ENCODE measurements at places on chromosomes 2 and 18.

GRCh38 chr2:202564226-202564625 lies 70.5 kb upstream of the FAM117B start:
- DNase-seq: no peak

DNA sequence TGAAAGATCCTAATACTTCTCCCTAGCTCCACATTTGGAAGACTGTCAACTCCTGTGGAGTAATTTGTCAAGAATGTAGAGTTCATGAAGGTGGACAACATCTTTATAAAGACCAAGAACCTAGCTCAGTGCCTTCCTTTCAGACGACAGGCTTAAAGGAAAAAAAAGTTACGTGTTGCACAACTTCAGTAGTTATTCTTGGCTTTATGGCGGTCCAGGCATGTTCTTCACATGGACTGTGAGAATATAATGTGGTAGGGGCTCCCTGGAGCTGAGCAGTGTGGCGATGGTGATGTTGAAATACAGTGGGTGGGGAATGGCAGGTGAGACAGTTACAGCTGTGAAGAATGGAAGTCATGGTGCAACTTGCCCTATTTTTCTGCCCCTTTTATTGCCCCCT lies 3.9 kb downstream of the TAF1B start:
- no peak for DNase-seq

GRCh38 chr2:172031536-172031935 lies 31.8 kb downstream of the METAP1D start:
- no peak for DNase-seq

- DNase-seq: no peak
Measured at GRCh38 chr2:189783451-189783926, 650 bp downstream of the ORMDL1 start.

DNA sequence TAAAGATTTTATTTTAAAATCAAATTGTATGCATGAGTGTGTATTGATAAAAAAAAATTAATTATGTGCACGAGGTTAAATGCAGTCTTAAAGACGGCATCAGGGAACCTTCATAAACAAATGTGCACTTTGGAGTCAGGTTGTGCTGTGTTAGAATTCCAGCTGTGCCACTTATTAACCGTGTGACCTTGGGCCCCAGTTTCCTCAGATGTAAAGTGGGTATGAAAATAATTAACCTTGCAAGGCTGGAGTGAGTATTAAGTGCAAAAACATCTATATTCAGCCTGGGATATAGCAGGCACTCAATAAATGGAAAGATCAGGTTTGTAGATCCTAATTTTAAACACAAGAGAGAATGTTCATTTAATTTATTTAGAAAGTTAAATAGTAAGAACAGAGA lies 14.5 kb upstream of the MYCN start:
- DNase-seq: no peak

DNA sequence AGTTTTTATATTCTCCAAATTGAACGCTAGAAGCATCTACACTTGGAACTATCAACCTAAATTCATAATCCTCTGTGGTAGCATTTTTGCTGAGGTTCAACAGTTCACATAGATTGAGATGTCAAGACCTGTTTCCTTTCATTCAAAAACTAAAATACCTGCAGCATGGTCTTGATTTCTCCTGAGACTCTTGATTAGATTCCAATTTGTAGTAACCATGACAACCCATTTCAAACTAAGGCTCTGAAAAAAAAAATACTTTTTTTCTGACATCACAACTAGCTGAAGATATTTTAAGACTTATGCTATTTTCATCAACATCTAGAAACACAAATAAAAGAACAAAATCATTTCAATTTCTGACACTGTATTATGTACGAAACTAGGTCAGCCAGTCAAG lies 29.8 kb downstream of the COBLL1 start:
- DNase-seq: no peak

GRCh38 chr2:234478121-234478858 lies 18.6 kb downstream of the ARL4C start:
- peak; percentile 61 for DNase-seq

GRCh38 chr2:36253086-36253485 lies 102.5 kb upstream of the CRIM1 start:
- no peak for DNase-seq

- DNase-seq: no peak
Measured at GRCh38 chr2:145721681-145722080, 1201.8 kb upstream of the ZEB2 start.

- DNase-seq: no peak
Measured at GRCh38 chr2:200185628-200186000, 120.9 kb upstream of the SPATS2L start.

DNA sequence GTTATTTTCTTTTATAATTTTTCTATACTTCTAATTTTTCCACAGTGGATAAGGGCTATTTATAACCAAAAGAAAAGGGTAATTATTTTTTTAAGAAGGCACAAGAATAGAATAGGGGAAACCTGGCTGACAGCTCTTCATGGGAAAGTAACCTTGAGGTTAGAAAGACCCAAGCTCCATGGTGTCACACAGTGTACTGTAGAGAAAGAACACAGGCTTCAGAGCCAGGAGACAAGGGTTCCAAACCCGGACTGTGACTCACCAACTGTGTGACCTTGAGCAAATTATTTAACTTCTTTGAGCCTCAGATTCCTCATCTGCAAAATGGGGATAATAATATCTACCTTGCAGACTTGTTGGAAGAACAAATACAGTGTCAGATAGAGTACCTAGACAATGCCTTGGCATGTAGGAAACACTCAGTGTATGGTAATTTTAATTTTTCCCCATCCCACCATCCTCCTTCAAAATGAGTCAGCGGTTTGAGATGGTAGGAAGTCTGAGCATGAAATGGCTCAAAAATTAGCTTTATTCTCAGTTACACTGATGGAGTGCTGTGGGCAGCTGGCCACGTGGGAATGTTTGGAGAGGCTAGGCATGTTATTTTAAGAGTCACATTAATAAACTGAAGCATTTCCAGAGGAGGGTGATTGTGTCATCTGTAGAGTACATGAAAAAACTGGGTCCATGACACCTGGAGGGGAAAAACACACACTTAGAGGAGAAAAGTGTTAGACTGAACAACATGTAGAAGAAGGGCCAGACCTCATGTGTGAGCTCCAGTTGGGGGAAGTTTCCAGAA lies 36.7 kb downstream of the TMEM37 start:
- no peak for DNase-seq

DNA sequence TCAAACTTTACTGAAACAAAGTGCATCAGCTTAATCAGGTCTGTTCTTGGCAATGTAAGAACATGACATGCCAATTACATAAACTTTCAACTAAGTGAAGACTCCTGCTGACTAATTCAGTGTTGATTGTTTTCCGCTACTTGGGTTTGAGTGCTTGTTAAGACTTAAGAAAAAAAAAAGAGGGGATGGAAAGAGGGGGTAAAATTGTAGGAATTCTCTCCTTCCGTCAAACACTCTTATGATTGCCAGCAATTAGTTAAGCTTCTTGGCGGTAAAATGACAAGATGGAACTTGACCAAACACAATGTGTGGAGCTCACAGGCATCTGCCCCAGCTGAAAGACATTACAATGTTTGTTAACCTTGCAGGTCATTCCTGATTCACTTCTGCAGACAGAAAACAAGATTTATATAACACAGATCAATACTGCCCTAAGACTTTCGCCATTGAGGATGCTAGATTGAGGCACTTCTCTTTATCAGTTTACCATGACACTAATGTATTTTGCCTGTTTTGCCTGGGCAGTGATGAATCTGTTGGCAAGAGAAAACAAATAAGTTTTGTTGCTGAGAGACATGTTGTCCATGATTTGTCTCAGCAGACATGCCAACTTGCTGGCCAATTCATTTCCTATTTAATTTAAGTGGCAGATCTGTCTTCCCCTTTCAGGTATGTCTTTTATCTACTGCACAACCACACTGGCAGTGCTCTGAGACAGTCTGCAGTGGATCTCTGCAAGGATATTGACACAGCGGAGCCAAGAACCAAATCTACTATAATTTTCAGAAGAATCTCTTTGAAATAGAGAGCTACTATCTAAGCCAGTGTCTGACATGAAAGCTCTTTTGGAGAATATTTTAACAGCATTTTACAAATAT lies 410.0 kb upstream of the KCNH7 start:
- DNase-seq: no peak

GRCh38 chr2:15163326-15163725 lies 397.8 kb downstream of the NBAS start:
- DNase-seq: no peak

GRCh38 chr2:133026536-133027177 lies 356.7 kb upstream of the LYPD1 start:
- no peak for DNase-seq

- no peak for DNase-seq
Measured at GRCh38 chr2:122163617-122164016, 408.2 kb downstream of the TSN start.

DNA sequence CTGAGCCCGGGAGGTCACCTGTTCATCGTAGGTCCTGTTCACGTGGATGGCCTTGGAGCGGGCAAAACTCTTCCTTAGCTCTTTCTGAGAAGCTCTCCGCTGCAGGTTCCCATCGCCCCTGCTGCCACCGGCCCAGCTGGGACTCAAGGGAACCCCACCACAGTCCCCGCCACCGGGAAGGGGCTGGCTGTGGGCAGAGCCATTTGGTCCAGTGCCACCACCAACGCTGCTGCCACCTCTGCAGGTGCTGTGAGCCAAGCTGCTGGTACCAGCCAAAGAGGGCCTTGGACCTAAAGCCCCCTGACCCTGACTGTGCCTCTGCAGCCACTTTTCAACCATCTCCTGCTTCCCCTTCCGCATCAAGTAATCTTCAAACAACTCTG lies 586 bp downstream of the PDE11A start:
- DNase-seq: no peak

- DNase-seq: no peak
Measured at GRCh38 chr2:108115868-108116267, 123.9 kb upstream of the SULT1C3 start.

DNA sequence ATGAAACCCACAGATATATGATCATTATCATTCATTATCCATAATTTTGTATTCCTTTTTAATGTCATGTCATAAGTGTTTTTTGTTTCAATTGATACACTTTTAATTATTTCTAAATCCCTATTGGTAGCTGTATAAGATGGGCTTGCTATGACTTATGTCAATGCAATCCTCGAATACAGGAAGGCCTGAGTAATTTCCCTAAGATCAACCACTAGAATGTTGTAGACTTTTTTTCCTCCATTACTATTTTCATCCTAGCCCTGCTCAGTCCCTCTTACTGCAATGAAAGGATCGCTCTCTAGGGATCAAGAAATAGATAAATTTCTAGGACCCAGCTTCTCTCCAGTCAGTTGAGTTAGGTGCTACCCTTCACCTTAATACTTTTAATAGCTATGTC lies 186.3 kb downstream of the KCNE4 start:
- DNase-seq: no peak

- DNase-seq: no peak
Measured at GRCh38 chr2:103293067-103293741, 531.4 kb downstream of the TMEM182 start.

DNA sequence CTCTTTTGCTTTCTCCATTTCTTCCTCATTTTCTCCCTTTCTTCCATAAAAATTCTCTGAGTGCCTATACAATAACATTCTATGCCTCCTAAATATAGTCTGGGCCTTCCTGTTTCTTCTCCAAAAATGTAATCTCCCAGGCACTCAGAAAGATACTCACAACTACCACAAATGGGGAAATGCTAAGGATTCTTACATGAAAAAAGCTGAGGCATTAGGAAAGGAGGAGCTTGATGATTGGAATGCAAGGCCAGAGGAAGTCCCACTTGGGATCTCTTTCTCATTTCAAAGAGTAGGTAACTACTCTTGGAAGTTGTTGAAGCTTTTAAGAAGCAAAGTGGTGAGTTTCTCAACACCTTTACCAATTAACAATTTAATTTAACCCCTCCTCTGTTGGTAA lies 3.4 kb downstream of the VSNL1 start:
- DNase-seq: no peak

- no peak for DNase-seq
Measured at GRCh38 chr2:235492850-235493344, 946 bp upstream of the AGAP1 start.

DNA sequence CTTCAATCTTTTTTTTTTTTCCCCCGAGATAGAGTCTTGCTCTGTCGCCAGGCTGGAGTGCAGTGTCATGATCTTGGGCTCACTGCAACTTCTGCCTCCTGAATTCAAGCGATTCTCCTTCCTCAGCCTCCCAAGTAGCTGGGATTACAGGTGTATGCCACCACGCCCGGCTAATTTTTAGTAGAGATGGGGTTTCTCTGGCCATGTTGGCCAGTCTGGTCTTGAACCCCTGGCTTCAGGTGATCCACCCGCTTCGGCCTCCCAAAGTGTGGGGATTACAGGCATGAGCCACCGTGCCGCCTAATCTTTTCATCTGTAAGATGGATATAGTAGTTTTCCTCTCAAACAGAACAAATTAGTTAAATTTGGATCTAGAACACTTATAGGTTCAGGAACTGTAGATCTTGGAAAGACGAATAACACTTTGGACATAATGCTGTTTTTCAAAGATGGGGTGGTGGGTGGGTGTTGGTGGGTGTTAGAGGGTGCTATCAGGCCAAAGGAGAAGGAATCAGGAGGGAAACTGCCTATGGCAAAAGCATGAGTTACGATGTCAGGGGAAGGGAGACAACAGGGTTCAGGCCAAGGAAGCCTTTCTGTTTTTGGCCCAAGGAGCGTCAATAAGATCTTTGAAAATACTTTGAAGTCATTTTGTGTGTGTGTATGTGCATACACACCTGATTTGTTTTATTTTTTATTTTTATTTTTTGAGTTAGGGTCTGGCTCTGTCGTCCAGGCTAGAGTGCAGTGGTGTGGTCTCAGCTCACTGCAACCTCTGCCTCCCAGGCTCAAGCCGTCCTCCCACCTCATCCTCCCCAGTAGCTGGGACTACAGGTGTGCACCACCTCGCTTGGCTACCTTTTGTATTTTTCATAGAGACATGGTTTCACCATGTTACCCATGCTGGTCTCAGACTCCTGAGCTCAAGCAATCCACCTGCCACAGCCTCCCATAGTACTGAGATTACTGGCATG lies 6.8 kb downstream of the RPL37A start:
- DNase-seq: no peak

DNA sequence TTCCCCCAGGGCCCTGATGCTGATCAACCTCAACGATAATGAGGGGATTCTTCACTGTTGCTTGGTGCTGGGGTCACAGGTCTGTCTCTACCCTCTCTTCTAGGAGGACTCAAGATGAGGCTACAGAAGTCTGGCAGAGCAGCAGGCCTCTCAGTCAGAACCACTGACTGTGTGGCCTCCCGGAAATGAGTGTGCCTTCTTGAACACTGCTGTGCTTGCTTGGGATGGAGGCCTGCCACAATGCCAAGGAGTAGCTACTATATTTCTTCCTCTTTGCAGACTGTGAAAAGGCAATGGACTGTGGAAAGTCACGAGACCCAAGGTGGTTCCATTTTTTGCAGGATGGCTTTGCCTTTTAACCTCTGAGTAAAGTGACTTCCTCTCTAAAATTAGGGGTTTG lies 5.8 kb upstream of the HOXD1 start:
- DNase-seq: no peak

GRCh38 chr18:37987901-37988300 lies 422.3 kb upstream of the CELF4 start:
- DNase-seq: no peak

All from stimulated activated CD4-positive, alpha-beta T cell treated with anti-CD3 and anti-CD28 coated beads, Interleukin-2, amount 100 ng/mL, for 4 hours (primary cell).